ENCODE measurements at places on chromosomes 1 and 21. TPM values are rescaled to one million over a fixed set of nuclear protein-coding genes. Genes with fewer than 3 reads are reported as not detected.

DNA sequence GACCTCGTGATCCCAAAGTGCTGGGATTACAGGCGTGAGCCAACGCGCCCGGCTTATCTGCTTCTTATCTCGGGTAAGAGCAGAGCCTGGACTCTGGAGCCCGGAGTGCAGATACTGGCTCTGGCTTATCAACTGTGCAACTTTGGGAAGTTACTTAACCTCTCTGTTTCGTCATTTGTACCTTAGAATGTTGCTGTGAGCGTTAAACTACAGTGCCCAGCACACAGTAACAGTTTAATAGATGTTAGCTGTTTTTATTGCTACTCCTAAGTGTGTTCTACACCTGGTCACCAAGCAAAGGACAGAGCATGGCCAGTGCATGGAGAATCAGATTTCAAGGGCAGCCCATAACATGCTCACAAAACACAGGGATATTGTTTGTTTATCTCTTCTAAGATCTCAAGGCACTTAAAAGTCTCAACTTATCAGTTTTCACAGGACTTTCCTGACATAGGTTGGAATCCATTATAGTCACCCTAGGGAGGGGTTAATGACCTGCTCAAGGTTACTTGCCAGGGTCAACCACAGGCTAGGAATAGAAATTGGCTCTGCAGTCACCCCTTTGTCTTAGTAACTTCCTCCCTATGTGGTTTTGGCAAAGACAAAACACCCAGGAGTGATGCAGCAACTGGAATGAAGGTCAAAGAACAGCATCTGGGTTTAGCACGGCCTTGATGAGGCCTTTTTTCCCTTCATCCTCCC is 22.5 kb upstream of the SRP9 start:
- H3K4me1 ChIP-seq, result no peaks in the 10 kb centered on the region
- H3K27me3 ChIP-seq, result no peaks in the 10 kb centered on the region
- no peak overlapping the region for H3K4me3 ChIP-seq
- no peak overlapping the region for H3K27ac ChIP-seq
- no peaks in the 10 kb centered on the region for H3K36me3 ChIP-seq

GRCh38 chr1:86971778-86972177 is 57.3 kb downstream of the HS2ST1 start:
- H3K27me3 ChIP-seq, result no peaks in the 10 kb centered on the region
- no peak for DNase-seq
- H3K27ac ChIP-seq, result no peak overlapping the region
- no peak overlapping the region for H3K4me3 ChIP-seq

GRCh38 chr1:67304023-67304422 is 3.6 kb upstream of the IL12RB2 start:
- H3K27ac ChIP-seq, result no peak overlapping the region
- H3K27me3 ChIP-seq, result no peaks in the 10 kb centered on the region
- H3K4me3 ChIP-seq, result no peak overlapping the region
- H3K36me3 ChIP-seq, result no peaks in the 10 kb centered on the region
- peaks cover 6% of the 10 kb centered on the region for H3K4me1 ChIP-seq
- no peak for DNase-seq

DNA sequence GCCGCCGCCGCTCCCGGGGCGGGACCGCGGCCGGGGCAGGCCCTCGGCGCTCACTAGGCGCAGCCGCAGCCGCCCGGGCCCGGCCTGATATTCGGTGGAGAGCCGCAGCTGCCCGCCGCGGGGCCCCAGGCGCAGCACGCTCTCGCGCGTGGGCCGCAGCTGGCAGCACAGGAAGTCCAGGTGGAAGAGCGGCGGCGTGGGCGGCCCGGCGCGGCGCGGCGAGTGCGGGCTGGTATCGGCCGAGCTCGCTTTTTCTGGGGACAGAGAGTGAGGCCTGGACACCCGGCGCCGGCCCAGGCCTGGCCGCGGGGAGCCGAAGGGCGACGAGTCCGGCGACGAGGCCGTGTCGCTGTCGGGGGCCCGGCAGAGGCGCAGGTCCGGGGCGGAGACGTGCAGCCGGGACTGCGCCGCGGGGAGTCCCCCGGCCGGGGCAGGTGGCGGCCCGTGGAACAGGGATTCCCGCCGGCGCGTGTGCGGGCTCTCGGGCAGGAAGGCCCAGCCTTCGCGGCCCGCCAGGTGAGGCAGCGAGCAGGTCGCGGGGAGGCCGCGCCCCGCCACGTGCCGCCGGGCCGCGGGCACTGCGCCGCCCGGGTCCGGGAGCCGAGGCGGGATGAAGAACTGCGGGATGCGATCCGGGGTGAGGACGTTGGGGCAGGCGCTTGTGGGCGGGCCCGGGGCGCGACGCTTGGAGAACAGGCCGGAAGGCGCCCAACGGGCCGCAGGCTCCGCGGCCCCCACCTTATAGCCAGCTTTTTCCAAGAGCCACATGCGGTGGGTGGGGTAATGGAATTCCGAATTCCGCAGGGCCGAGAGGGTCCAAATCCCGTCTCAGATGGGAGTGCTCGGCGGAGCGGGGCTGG is 1.2 kb downstream of the C2CD4D start:
- peak overlapping the region; percentile 86 for H3K27ac ChIP-seq
- no peaks in the 10 kb centered on the region for H3K27me3 ChIP-seq
- H3K36me3 ChIP-seq, result peaks cover 3% of the 10 kb centered on the region
- H3K4me3 ChIP-seq, result peak overlapping the region; percentile 82

DNA sequence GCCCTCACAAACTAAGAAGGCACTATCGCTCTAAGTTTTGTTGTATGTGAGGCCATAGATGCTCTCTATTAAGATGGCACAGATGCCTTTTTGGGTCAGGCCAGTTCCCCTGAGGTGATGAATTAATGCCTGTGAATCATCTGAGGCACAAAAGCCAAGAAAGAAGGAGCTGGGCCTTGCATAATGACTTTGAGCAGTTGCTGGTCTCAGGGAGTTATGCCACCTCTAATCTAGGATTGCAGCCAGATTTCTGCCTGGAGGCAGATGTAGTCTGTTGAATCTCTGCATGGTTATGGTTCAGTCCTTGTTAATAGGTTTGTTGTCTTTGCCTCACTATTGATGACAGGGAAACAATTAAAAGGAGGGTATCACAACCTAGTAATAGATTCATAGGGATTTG is 168.1 kb upstream of the CHRM3 start:
- no peak overlapping the region for H3K27ac ChIP-seq
- no peak overlapping the region for H3K4me3 ChIP-seq
- H3K36me3 ChIP-seq, result no peaks in the 10 kb centered on the region
- no peak for DNase-seq
- no peaks in the 10 kb centered on the region for H3K27me3 ChIP-seq
- H3K4me1 ChIP-seq, result no peaks in the 10 kb centered on the region

- no peak overlapping the region for H3K4me3 ChIP-seq
- H3K27me3 ChIP-seq, result peaks cover 3% of the 10 kb centered on the region
- no peak for DNase-seq
- no peak overlapping the region for H3K27ac ChIP-seq
These were observed 9.5 kb upstream of the GSTM3 start for GRCh38 chr1:109750241-109750882.

DNA sequence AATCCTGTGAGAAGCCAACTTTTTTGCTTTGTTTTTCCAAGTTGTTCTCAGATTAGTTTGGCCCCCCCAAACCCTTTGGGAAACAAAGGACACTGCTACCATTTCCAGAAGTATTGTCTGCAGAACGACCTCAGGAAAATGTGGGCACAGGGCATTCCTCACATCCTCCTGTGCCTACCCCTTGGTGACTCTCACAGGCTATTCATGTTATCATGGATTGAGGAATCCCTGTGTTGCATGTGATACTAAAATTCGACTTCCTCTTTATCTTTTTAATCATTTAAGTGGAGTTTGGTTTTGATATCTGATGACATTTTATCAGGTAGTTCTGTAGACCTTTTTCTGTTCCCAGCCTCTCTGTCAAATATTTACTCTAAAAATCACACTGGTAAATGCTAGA is 184.5 kb downstream of the FASLG start:
- H3K4me3 ChIP-seq, result no peak overlapping the region
- H3K27ac ChIP-seq, result no peak overlapping the region
- DNase-seq, result no peak
- H3K27me3 ChIP-seq, result peaks cover 5% of the 10 kb centered on the region
- H3K4me1 ChIP-seq, result peaks cover 5% of the 10 kb centered on the region
- no peaks in the 10 kb centered on the region for H3K36me3 ChIP-seq

GRCh38 chr1:77925956-77926355 is 37.5 kb downstream of the NEXN start:
- no peaks in the 10 kb centered on the region for H3K4me1 ChIP-seq
- no peaks in the 10 kb centered on the region for H3K36me3 ChIP-seq
- H3K4me3 ChIP-seq, result peak overlapping the region; percentile 80
- no peak overlapping the region for H3K27ac ChIP-seq
- no peak for DNase-seq
- H3K27me3 ChIP-seq, result no peaks in the 10 kb centered on the region

DNA sequence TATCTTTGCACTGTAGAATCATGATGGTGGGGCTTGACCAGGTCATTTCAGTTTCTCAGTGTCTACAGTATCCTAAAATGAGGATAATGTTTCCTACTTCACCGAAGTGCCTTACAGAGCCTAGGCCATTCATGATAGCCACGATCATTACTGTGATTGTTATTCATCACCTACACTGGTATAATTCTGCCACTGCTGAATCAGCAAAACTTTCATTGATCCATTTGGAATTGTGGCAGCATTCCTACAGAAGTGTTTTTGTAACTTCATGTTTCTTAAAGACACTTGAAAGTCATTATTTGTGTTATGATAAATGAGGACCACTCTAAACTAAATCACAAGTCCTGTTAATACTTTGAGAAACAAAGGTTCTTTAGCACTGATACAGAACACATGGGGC is 6.0 kb upstream of the PLPPR5 start:
- H3K36me3 ChIP-seq, result no peaks in the 10 kb centered on the region
- no peak overlapping the region for H3K27ac ChIP-seq
- H3K27me3 ChIP-seq, result peaks cover 13% of the 10 kb centered on the region
- H3K4me3 ChIP-seq, result no peak overlapping the region
- DNase-seq, result no peak
- no peaks in the 10 kb centered on the region for H3K4me1 ChIP-seq

DNA sequence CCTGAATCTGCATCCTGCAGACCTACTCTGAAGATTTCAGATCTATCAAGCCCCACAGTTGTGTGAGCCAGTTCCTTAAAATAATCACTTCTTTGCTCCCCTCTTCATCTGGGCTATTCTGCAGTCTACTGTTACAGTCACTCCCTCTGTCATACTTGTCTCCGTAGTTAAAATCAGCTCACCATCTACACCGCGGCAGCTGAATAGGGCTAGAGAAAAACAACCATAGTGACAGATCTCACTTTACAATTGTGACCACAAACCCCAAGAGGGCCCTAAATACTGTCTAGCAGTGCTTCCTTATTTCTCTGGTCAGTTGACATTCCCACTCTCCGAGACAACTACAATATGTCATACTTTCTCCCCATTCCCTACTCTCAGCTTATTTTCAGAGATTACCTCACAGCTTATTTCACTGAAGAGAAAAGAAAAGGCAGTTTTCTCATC is 12.9 kb downstream of the DESI2 start:
- no peak overlapping the region for H3K27ac ChIP-seq
- H3K27me3 ChIP-seq, result no peaks in the 10 kb centered on the region
- peaks cover 4% of the 10 kb centered on the region for H3K36me3 ChIP-seq
- no peak for DNase-seq
- no peak overlapping the region for H3K4me3 ChIP-seq

- DNase-seq, result no peak
- H3K36me3 ChIP-seq, result no peaks in the 10 kb centered on the region
- H3K27ac ChIP-seq, result no peak overlapping the region
- peaks cover 13% of the 10 kb centered on the region for H3K4me1 ChIP-seq
These were observed 12.8 kb upstream of the TSPEAR start for GRCh38 chr21:44724196-44724595.

GRCh38 chr1:38038861-38039260 is 7.7 kb downstream of the POU3F1 start:
- no peaks in the 10 kb centered on the region for H3K36me3 ChIP-seq
- peaks cover 7% of the 10 kb centered on the region for H3K4me1 ChIP-seq
- H3K27ac ChIP-seq, result no peak overlapping the region

GRCh38 chr1:85612704-85613361 is 32.3 kb downstream of the CCN1 start:
- H3K27ac ChIP-seq, result no peak overlapping the region
- H3K36me3 ChIP-seq, result no peaks in the 10 kb centered on the region
- no peaks in the 10 kb centered on the region for H3K4me1 ChIP-seq
- no peaks in the 10 kb centered on the region for H3K27me3 ChIP-seq
- DNase-seq, result peak; percentile 14

- H3K36me3 ChIP-seq, result no peaks in the 10 kb centered on the region
- no peaks in the 10 kb centered on the region for H3K27me3 ChIP-seq
- peak; percentile 11 for DNase-seq
- H3K4me1 ChIP-seq, result no peaks in the 10 kb centered on the region
- no peak overlapping the region for H3K4me3 ChIP-seq
- H3K27ac ChIP-seq, result no peak overlapping the region
These were observed 151.2 kb downstream of the DMRTA2 start for GRCh38 chr1:50271968-50272578.

DNA sequence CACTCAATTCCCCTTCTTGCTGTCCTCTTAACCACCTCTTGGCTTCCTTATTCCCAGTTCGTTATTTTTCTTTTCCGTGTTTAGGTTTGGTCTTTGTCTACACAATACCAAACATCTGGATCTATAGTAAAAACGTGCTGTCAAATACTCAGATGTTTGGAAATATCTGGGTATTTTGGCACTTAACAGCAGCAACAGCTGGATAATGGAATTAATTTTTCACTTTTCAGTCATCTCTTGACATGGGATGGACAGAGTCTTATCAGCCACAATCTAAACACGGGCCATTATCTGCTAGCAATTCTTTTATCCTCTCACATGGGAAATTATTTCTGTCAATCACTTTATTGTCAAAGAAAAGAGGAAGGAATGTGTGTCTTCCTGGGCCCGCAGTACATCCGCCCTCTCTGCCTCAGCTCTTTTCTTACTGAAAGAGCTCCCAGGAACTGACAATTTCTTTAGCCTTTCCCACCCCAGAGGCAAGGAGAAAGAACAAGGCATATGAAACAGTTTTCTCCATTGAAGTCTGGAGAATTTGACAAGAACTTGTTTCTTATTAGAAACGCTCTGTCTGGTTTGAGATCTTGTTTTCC is 13.4 kb downstream of the NHLH2 start:
- H3K27me3 ChIP-seq, result peaks cover 27% of the 10 kb centered on the region
- H3K36me3 ChIP-seq, result no peaks in the 10 kb centered on the region
- H3K4me1 ChIP-seq, result peaks cover 2% of the 10 kb centered on the region
- no peak overlapping the region for H3K27ac ChIP-seq

Gene DCST1
- not detected for polyA plus RNA-seq

Gene HSD11B1
- polyA plus RNA-seq, result 0.63 TPM

Gene PALMD
- not detected for polyA plus RNA-seq

Gene FCER1G
- 105 TPM for polyA plus RNA-seq

Measured in CD4-positive, CD25-positive, alpha-beta regulatory T cell (primary cell).